ENCODE measurements at places on chromosomes 5 and 9.

DNA sequence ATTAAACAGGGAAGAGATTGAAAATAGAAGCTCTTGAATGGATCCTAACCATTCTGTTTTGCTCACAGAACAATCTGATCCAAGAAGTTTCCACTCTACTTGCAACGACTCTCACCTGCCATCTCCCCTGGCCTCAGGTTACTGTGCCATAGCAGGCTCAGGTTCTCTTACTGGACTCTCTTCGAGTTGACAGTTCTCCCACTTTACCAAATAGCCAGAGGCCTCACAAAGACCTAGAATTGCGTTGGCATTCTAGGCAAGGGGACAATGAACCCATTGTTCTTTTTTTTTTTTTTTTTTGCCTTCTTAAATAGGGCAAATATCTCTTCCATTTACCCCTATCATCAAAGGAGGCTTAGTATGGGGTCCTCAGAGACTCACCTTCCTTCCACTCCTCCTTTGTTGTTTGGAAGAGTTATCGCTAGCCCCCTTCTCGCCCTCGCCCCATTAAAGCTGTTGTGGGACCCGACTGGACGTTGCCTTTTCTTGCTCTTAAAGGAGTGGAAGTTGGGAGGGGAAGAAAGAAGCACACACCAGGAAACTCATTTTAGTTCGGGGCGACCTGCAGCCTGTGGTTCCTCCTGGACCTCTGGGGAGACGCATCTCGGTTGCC is 688 bp upstream of the PLPPR1 start:
- DNase-seq: no peak

DNA sequence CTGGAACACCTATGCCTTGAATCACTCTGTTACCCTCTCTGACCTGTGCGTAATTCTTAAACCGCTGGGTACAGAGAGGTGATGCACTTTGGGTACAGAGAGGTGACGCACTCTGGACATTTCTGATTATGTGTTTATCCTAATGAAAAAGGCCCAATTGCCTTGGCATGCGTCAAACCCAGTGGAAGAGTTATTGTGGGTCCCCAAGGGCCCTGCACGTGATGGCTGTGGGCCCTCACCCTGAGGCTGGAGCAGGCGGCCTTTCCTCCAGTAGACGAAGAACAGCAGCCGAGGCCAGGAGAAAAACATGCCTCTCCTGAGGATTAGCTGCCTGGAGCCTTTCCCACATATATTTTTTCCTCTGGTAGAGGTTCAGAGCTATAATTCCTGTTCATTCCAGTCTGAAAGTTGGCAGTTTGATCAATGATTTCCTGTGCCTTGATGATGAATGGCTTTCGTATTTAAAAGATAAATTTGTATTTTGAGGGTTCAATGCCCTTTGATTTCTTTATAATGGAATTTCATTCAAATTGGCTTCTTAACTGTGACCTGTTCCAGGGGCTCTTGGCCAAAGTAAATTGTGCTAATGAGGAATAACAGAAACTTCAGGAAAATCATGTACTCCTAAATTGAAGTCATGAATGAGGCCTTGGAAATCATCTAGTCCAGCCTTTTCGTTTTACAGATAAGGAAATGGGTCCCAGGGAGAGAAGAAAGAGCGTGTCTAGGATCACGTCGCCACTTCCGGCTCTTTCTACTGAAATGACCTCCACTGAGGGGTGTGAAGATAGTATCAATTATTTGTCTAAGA is 22.8 kb downstream of the ACER2 start:
- no peak for DNase-seq

DNA sequence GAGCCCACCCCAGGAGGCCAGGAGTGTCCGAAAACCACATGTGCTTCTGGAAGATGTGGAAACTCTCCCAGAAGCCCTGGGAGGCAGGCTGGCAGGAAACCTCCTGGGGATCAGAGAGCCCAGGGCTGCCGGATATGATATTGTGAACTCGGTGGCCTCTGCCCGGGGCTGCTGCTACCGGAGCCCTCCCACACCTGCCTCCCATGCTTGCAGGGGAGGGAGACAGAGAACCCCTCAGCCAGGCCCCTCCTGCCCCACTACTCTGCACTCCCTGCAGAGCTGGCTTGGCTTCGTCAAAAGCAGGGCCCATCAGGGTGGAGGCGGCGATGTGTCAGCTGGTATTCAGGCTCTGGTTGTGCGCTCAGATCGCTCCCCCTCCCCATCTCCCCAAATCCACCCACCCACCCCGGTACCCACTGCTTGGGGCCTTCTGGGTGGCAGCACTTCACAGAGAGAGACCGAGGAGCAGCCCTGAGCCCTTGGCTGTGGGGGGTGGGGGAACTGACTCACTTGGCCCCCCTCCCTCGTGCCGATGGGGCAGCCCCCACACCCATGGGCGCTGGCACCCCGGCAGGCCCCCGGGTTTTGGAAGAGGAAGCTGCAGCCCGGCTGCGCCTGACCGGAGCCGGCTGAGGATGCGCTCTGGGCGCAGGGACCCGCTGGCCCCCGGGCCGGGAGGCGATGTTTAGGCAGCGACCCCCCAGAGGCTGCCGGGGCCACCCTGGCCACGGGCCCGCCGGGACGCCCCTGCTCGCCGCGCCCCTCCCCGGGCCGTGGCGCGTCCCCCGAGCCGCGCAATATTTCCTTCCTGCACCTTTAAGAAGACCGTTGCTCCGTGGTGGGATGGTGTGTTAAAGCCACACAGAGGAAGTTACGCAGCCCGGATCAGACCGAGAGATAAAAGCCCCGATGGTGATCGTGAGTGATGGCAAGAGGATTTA is 786 bp upstream of the NTNG2 start:
- DNase-seq: peak; percentile 85

DNA sequence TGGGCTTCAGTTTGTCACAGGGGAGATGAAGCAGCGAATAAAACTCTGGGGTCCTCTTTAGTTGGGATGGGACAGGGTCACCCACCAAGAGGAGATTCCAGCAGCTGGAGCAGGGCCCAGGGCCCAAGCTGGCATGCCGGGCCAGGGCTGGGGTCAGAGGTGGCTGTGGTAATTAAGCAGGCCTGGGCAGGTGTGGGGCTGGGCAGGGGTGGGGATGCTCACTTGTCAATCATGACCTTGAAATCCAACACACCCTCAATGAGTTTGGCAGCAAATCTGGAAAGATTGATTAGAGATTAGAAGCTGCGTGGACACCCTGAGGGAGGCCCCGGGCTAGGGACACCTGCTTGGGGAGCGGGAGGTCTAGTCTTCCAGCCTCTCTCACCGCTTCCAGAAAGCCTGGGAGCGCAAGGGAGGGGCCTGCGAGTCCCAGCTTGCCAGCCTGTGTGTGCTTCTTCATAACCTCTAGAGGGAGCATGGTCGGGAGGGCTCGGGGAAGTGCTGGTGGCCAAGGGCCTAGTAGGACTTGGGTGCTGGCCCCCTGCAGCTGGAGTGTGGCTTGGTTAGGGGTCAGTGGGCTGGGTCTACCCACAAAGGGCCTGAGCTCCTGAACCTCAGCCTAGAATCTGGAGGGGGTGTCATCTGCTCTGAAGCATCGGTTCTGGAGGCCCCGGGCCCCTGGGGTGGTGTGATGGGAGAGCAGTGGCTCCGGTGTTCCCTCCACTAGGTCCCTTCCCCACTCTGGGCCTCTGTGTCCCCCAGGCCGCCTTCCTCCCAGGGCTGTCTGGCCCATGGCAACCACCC is 7.6 kb downstream of the CRAT start:
- DNase-seq: no peak

DNA sequence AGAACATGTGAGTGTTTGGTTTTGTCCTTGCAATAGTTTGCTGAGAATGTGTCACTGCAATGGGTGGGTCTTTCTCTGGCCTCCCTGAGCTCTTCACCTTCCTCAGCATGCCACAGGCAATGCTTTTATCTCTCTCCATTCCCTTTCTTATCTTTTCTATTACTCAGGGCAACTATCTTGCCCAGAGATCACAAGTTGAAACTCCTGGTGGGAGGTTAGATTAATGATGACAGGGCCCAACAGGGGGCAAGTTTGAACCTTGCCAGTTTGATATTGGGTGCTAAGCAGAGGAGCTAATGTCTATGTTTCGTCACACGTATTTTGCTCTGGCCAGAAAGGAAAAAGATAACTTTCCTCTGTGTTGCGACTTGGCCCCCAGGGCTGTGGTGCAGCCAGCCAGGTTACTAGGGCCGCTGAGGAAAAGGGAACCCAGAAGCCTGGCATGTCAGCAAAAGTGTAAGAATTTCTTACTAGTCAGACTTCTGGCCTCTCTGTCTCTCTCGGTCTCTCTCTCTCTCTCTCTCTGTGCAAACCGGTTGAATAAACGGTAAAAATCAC is 299.3 kb upstream of the POU5F2 start:
- DNase-seq: no peak

DNA sequence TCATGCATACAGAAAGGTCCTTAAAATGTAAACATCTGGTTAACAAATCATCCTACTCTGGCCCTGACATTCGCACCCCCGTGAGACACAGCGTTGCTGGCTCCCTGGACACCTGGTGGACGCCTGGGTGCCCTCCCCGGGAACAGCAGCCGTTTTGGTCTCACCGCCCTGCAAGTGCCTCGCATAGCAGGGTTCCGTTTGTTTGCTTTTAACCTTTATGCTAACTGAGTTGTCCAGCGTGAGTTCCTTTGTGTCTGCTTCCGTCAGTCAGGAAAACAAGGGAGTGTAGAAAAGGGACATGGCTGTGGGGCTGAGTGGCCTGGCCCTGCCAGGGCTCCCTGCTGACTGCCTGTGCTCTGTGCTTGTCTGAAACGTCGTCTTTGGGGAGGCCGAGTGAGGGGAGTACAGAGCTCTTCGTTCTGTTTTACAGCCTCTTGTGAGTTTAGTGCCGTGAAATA is 91.8 kb upstream of the CACNA1B start:
- no peak for DNase-seq

- no peak for DNase-seq
Measured at GRCh38 chr5:122180863-122181548, 51.7 kb downstream of the ZNF474 start.

DNA sequence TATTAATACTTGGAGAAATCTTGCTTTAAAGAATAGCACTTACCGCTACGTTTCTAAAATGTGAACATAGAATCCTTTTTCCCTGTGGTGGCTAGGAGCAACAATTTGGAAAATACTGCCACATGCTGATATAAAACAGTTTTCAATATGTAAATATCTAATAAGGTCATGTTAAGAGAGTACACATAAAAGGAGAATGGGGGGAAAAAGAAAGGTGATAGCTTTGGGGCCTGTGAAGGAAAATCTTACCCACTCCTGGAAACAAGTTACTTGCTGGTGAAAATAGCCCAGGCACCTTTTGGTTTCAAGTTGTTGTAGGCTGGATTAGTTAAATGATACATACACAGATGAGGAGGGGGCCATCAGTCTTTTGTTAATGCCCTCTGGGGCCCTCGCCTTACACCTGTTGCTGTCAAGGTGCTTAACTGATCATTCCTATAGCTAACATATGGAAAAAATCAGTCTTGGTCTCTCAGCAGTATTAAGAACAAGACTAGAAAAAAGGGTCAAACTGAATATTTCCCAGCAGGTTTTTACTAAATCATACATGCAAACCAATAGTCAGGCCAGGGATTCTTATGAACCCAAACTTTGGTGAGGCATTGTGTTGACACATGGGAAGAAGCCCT is 24.1 kb downstream of the FYB1 start:
- DNase-seq: no peak

- peak; percentile 65 for DNase-seq
Measured at GRCh38 chr9:110048976-110049698, 158.8 kb downstream of the C9orf152 start.

GRCh38 chr5:161804263-161804662 is 43.7 kb upstream of the GABRA1 start:
- DNase-seq: no peak

DNA sequence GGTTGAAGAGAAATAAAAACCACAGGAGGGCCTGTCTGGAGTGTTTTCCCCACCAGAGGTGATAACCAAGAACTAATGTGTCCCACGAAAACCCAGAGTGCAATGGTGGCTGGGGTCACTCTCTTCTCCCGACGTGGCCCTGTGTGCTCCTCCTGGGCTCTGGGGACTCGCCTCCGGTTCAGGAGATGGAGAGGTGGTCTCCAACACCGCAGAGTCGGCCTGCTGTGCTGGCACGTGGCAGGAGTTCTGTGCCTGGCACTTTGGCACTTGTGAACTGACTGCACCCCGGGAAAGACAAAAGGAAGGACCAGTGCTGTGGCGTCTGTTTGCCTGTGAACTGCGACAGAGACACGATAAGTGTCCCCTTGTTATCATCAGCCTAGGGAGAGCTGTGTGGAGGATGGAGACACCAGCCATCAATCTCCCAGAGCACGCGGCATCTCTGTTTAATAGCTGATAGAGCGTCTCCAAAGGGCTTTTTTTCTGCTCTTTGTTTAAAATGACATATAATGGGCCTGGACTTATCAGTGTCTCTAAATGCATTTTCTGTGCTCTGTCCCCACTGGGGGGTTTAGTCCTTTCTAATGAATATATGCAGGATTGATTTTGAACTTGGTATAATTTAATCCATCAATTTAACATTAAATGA is 98.3 kb downstream of the MRPL36 start:
- DNase-seq: no peak

GRCh38 chr9:21873540-21874221 is 71.2 kb downstream of the MTAP start:
- DNase-seq: no peak

Data from spinal cord (tissue), 10 donors.